ENCODE measurements at places on chromosomes 1 and 21. TPM values are rescaled to one million over a fixed set of nuclear protein-coding genes. Genes with fewer than 3 reads are reported as not detected.

The TSACC gene
- total RNA-seq = not detected

The FAM163A gene
- total RNA-seq = not detected

The ST6GALNAC5 gene
- total RNA-seq = 1.1 TPM

The OVAAL gene
- total RNA-seq = 0.17 TPM

The FTCD gene
- 0.50 TPM for total RNA-seq

The PYHIN1 gene
- 0.26 TPM for total RNA-seq

The MTARC2 gene
- 3.7 TPM for total RNA-seq

The TCHHL1 gene
- not detected for total RNA-seq

The ADAMTS5 gene
- total RNA-seq = not detected

The SERPINC1 gene
- 0.17 TPM for total RNA-seq

The CALML6 gene
- total RNA-seq = 1.1 TPM

The CYB5RL gene
- 2.8 TPM for total RNA-seq

The SLC30A10 gene
- not detected for total RNA-seq

The CFH gene
- 2.0 TPM for total RNA-seq

The SSX2IP gene
- total RNA-seq = 22.5 TPM

The ERICH3 gene
- total RNA-seq = not detected

The CFHR1 gene
- total RNA-seq = not detected

The HES3 gene
- not detected for total RNA-seq

The CD101 gene
- 1.1 TPM for total RNA-seq

The PPP1R12B gene
- 42.0 TPM for total RNA-seq

The GJA4 gene
- total RNA-seq = not detected

The TLR5 gene
- total RNA-seq = 1.5 TPM

The WASF2 gene
- 136 TPM for total RNA-seq

The KRTAP19-1 gene
- total RNA-seq = not detected

The DPH5 gene
- 21.2 TPM for total RNA-seq

The CYP4A11 gene
- not detected for total RNA-seq

The PLA2G2A gene
- total RNA-seq = not detected

The HFM1 gene
- total RNA-seq = 0.83 TPM

The AGL gene
- total RNA-seq = 11.9 TPM

The LCE1D gene
- total RNA-seq = not detected

The NCAM2 gene
- not detected for total RNA-seq

The CRP gene
- not detected for total RNA-seq

The DMBX1 gene
- not detected for total RNA-seq

The CELA3B gene
- not detected for total RNA-seq

The MFSD2A gene
- total RNA-seq = 54.0 TPM

The DIPK1A gene
- total RNA-seq = 16.2 TPM

The ELAPOR1 gene
- 0.67 TPM for total RNA-seq

The CBR1 gene
- 105 TPM for total RNA-seq

The CFHR2 gene
- total RNA-seq = not detected

The TNFRSF8 gene
- not detected for total RNA-seq

The NOTCH2 gene
- 199 TPM for total RNA-seq

The PCAT6 gene
- total RNA-seq = 0.17 TPM

The CFAP45 gene
- not detected for total RNA-seq

The DRAXIN gene
- 6.3 TPM for total RNA-seq

The PTCH2 gene
- 0.24 TPM for total RNA-seq

The ASCL5 gene
- not detected for total RNA-seq

The ADCY10 gene
- total RNA-seq = not detected

The TFB2M gene
- total RNA-seq = 17.7 TPM

The ETV3L gene
- total RNA-seq = not detected

The EPHB2 gene
- total RNA-seq = 46.3 TPM

The KCNJ10 gene
- total RNA-seq = not detected

The BATF3 gene
- not detected for total RNA-seq

The OR6P1 gene
- not detected for total RNA-seq

The EXOC8 gene
- 12.7 TPM for total RNA-seq

The FLVCR1 gene
- total RNA-seq = 9.2 TPM

The CCSAP gene
- 11.4 TPM for total RNA-seq
